ENCODE measurements at places on chromosomes 13 and 19.
A peak's percentile ranks its signal among the peaks of the same experiment; 100 is the strongest.

GRCh38 chr13:31167490-31167889, 5.8 kb upstream of the HSPH1 start:
- DNase-seq = no peak

DNA sequence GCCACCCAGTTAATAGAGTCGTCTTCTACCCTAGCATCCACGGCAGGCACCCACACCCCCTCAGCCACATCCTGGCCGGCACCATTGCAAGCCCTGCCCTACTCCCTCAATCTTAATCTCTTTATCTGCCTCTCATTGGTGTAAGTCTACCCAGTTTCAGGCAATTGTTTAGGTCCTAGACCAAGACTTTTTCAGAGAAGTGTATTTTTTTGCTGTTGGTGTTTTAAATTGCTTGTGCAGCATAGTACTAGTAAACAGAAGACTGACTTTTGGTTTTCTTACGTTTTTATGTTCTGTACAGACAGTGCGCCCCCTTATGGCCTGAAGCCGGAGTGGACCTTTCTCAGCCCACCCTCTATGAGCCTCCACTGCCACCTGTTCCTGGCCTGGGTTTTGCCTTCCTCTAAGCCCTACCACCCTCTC, 2.3 kb upstream of the LCP1 start:
- peak; percentile 28 for DNase-seq

DNA sequence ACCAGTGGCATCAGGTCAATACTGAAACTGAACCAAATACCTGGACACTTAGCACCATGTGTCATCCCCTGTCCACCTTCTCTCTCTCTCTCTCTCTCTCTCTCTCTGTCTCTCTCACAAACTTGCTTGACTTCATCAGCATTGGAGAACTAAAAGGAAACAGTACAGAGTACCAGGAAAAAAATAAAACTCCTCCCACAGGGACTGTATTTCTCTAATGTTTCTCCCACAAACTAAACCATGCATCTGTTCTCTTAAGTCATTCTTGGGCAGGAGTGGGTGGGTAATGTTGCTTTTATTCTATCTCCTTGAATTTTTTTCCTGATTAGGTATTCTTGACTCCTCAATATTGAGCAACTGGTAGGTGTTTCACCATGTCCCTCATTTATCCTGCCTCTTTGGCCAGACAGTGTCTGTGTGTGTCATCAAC, 112.9 kb upstream of the CACNA1A start:
- no peak for DNase-seq

- no peak for DNase-seq
Measured at GRCh38 chr13:87057807-87058520, 613.2 kb upstream of the SLITRK5 start.

- DNase-seq = no peak
Measured at GRCh38 chr19:8044018-8044417, 8.5 kb upstream of the CCL25 start.

DNA sequence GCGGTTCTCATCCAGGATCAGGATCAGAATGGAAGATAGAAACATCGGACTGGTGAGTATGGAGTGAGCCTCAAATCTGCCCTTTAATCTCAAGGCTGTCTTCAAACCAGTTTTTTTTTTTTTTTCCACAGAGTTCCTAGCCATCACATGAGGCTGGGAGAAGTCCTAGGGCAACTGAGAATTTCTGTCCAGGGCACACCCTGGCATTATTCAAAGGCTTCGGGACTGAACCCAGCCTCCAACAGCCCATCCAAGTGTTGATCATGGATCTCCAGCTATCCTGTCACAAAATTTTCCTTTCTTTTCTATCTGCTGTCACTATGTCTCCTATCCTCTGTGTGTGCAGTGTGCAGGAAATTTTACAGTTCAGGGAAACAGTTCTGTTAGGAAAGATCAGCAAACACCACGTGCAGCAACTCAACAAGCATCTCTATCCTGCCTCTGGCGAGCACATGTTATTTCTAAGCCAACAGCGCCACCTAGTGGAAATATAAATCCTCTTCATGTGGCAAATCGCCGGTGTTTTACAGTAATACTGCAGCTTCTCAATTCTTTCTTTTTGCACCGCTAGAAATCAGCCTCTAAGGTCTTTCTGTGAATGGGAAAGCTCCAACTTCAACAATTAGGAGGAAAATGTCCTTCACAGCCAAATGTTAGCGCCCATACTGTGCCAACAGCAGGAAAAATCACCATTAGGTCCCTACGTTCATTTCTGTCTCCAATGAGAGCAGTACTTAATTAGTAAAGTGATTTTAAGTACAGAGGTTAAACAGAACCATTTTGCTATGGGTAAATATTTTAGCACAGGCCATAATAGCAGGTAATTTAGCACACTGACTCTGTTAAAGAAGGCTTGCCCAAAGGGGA, 21.4 kb upstream of the ZNF181 start:
- peak; percentile 38 for DNase-seq

GRCh38 chr13:25097426-25097825, 1.5 kb downstream of the PABPC3 start:
- DNase-seq = no peak

DNA sequence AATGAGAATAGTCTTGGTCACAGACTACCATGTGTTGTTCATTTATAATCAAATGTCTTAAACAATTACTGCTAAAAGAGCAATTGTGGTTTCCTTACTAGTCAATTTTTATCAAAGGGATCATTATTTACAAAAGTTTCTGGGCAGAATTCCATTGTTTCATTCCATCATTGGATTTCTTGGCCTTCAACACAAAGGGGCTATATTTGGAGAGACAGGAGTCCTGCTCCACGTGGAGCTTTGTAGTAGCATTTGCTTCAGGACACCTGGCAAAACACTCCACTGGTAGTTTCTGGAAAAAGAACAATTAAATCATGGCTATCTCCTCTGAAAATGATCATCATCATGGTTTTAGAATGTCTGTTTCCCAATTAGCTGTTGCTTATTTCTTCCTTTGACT, 22.3 kb upstream of the STARD13 start:
- no peak for DNase-seq

- no peak for DNase-seq
Measured at GRCh38 chr19:4295972-4296771, 6.0 kb downstream of the TMIGD2 start.

- no peak for DNase-seq
Measured at GRCh38 chr13:46712524-46712923, 84.4 kb downstream of the ESD start.

DNA sequence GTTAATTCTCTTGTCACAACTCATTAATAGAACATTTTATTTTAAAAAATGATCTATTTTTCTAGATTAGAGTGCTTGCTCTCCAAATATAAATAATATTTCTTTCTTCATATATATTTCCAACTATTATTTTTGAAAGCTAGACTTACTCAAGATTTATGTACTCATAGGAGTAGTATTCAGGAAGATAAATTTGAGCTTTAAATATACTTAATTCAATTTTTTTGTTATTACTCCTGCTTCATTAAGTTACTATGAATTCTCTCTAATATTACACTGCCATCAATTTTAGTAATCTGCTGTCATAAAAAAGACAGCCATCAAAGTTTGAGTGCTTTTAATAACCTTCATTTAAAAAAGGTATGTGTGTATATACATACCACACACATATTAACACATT, 161.9 kb upstream of the PCDH9 start:
- DNase-seq = no peak

DNA sequence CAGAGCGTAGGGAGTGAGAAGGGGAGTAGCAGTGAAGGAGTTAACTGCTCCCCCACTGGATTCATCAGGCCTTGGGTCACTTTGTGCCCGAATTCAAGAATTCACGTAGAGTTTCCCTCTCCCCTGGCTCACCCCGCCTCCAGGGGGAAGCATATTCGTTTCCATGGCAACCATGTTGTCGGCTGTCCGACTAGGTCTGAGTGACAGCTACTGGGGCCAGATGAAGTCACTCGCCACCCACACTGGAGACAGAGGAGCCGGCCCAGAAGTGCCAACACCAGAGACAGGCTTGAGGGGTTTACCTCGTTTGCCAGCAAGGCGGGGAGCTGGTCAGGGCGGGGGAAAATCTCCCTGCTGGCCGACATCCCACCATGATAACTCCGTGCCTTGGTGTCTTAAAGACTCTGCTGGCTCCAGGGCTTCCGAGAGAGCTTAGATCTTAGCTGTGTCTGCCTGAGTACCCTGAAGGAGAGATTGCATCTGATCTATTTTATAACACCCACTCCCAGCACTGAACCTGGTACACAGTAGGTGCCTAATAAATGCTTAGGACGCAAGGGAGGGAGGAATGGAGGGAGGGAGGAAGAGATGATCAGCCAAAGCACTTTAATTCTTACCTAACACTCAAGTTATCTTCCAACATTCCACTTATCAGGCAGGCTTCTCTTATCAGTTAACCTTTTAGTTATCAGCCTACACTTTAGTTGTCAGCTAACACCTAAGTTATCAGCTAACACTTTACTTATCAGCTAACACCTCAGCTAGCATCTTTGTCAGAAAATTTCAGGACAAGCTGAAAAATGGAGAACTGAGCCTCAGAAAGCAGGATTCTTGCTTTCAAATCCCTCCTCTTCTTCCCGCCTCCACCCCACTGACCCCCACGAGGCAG, 57.2 kb upstream of the ZNRF4 start:
- no peak for DNase-seq

DNA sequence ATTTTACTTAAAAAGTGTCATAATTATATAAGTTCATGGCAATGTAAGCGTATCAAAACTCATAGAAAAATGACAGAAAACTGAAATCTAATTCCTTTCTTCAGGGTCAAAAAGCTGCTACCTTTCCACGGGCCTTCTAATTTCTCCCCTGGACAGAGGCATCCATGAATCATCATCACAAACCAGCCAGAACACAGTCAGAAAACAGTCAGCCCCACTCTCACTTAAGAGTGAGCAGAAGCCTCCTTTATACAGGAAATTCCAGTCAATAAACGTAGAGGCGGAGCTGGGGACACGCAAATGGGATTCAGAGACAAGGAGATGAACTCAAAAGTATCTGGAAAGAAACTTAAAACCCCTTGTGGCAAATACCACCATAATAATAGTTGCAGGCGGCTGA, 54.2 kb upstream of the ABCC4 start:
- DNase-seq = no peak

DNA sequence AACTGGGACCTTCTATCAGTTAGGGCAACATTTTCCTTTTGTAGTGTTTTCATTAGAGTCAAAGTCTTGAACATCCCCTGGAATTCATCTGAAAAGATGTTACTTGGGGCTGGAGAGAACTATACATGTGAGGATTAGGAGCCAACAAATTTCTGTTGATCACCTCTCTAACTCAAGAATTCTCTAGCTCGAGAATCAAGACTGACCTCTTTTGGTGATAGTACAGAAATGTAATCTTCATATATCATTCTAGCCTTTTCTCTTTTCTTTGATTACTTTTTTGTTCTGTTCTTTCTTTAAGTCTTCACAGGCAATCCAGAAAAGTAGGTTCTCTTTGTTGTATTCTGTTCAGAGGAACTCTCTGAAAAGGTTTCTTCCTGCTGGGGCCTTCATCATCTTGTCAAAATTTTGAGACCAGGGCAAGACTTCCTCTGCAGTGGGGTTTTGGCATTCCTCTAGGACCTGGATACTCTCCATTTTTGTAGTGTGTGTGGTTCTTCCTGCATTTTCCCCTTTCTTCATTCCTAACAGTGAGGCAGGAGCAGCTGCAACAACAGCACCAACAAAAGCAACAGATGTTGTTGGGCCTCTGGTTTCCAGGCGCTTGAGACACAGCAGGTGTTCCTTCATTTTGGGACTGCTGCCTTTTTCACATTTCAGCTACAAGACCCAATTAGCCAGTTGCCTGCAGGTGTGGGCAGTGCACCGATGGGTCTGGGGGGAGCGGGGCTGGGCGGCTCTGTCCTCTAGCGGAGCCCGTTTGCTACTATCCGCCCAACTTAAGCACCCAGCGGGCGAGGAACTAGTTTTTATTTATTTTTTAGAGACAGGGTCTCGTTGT, 26.2 kb downstream of the ELF1 start:
- DNase-seq = no peak

DNA sequence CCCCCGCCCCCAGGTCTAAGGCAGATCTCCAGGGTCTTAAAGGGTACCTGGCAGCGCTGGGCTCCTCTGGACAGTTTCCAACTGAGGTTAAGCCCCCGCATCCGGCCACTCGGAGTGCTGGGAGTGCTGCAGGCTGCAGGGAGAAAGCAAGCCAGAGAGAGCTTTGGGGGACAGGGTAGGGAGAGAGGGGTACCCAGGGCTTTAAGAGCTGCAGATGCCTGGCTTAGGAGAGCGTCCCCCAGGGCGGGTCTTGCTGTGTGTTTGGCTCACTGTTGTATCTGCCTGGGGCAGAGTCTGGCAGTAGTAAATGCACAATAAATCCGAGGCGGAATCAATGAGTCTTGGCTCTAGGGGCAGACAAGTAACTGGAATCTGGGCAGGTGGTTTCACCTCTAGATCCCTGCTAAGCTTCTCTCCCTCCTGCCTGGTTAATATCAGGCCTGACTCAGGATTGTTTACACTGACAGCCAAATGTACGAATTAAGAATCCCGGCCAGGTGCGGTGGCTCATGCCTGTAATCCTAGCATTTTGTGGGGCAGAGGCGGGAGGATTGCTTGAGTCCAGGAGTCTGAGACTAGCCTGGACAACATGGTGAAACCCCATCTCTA, 798 bp upstream of the COX6B2 start:
- no peak for DNase-seq

- no peak for DNase-seq
Measured at GRCh38 chr19:12685831-12686230, 2.0 kb upstream of the GNG14 start.

GRCh38 chr13:23956106-23956505, 58.8 kb upstream of the C1QTNF9B start:
- no peak for DNase-seq

- DNase-seq = no peak
Measured at GRCh38 chr13:99040536-99041131, 62.8 kb upstream of the DOCK9 start.

DNA sequence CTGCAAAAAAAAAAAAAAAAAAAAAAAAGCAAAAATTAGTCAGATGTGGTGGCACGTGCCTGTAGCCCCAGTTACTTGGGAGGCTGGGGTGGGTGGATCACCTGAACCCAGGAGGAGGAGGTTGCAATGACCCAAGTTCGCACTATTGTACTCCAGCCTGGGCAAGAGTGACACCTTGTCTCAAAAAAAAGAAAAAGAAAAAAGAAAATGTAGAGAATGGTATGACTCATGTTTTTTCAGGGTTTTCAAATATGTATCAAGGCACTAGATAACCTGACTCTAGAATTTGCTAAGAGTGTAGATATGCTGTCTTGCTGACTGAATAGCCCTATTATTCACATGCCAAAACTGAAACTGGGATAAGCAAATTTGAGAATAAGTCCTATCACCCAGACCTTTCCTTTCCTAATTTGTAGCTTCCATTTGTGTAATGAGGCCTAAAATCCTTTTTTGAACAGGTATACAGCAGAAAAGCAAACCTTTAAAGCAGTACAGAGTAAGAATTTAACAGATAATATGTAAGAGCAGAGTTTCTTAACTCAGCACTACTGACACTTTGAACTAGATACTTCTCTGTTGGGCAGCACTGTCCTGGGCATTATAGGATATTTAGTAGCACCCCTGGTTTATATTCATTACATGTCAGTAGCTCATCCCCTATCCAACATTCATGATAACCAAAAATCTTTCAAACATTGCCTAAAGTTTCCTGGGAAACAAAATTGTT, 108.6 kb downstream of the ELF1 start:
- no peak for DNase-seq

Measured in HL-60 (cell line).